ENCODE measurements at places on chromosomes 2 and 18.

DNA sequence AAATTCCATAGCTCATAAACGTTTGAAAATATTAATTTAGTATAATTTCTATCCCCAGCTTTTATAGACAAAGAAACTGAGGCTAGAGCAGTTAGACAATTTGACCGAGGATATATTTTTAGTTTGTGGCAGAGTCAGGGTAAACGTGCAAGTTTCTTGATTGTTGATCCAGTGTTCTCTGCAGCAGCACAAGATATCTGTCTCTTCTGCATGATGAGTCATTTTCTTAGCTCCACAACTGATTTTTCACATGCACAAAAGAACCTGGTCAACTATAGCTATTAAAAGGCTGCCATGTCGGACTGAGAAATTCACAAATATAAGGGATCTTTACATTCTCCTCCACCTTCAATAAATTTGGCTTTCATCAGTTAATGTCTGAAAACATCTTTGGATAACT lies 143.4 kb upstream of the CYP26B1 start:
- DNase-seq = peak; percentile 21

- peak; percentile 87 for DNase-seq
Observed at GRCh38 chr2:84435345-84436025, 23.6 kb downstream of the SUCLG1 start.

DNA sequence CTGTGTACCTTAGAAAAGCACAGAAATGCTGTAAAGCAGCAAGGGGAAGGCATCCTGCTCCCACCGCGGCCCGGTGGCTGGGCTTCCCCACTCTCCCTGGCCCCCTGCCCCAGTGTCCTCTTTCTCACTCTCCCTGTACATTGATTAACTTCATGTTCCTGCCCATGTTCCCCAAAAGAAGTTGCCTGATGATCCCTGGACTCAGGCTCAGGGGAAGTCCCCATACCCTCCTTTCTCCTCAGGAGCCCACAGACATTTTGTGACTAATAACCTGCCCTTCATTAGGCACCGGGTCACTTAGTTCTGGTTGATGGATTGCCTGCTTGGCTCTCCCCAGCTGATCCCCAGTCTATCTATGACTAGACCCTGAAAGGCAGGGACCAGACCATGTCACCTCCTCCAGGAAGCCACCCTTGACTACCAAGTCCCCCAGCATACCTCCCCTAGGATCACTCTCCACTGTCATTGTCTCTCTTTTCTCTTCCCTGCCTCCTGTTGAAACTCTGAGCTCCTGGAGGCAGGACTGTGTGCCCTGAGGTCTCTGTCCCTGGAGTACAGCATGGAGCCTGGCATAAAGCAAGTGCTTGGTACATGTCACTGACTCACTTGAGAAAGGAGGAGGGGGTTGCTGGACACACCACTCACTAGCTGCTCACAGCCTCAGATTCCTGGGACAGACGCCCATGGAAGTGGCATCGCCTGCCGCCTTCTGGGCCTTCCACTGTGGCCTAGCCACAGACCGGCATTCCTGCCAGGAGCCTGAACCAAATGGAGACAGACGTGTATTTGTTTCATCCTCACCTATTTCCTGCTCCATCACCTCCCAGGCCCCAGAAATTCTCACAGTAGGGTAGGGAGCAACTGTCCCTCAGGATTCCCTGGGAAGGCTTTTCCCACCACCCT lies 13.5 kb downstream of the MALL start:
- DNase-seq = peak; percentile 74

- peak; percentile 43 for DNase-seq
Observed at GRCh38 chr2:144382849-144383248, 137.1 kb downstream of the ZEB2 start.

DNA sequence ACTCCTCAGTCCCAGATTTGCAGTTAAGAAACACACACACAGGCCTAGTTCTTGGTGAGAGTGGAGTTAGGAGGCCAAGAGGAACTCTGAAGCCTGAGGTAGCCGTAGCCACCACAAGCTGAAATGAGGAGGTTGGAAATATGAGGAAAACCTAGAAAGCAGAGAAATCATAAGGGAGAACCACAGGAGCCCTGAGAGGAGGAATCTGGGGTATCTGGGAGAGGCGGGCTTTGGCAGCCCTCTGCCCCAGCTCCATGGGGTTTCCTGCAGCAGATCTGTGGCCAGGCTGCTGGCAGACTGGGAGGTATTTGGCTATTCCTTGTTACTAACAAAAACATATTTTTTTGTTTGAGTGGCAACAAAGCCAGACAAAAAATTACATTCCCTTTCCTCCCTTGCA lies 11.0 kb downstream of the SOX11 start:
- DNase-seq = no peak

DNA sequence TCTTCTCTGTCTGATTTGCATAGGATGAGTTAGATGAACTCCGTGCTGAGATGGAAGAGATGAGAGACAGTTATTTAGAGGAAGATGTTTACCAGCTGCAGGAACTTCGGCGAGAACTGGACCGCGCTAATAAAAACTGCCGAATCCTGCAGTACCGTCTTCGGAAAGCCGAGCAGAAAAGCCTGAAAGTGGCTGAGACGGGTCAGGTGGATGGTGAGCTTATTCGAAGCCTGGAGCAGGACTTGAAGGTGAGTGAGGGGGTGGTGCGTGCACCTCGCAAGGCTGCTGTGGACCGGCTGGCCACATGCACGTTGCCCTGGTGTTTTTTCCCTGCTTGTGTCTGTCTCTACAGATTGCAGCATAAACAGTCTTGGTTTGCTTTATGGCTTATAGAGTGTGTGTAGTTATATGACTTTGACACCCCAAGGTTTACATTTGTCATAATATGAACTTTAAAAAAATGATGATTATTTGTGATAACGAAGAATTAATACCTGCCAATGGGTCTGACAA lies 13.1 kb downstream of the MTCL1 start:
- no peak for DNase-seq

DNA sequence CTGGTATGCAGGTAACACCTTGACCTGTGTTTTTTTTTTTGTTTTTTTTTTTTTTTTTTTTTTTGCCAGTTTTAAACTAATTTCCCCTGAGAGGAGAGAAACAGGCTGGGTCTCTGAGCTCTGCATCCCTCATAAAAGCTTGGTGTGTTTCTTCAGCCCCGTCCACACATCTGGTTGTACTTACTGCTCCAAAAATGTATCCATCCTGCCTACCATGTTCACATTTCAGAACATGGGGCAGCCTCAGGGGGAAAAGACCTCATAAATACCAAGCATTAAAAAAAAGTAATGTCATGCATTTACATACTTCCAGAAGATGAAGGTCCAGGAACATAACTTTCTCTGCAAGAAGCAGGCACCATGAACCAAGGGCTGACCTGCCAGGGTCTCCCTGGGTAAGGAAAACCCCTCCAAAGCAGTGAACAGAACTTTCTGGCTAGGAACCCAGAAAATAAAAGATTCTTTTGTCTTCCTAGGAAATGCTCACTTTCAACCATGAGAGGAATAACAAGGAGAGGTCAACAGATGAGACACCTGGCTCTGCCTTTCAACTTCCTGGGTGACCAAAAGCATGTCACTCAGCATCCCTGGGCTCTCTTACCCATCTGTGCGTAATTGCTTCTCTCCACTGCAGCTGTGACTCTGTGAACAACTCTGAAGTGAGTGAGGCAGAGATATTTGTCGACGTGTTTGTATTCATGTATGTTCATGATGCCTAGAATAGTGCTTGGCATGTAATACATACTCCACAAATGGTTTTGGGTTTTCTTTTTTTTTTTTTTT lies 118.6 kb downstream of the MCFD2 start:
- DNase-seq = no peak

DNA sequence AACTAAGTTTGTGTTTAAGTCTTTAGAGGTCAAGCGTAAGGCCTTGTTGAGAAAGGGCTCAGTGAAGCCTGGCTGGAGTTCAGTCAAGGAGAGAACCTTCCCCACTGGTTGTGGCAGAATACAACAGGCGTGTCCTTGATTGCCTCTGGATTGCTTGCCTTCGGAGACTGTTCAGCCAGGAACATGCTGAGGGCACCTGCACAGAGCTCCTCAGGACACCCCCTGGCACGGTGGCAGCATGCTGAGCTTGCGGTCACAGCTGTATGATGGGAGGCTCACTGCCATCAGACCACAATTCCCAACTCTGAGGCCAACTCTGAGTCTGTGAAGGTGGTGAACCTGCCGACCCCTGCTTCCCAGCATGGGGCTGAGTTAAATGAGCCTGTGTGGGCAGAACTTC lies 130.0 kb downstream of the LPIN1 start:
- DNase-seq = no peak

GRCh38 chr2:194819367-194819766 lies 837.7 kb upstream of the SLC39A10 start:
- no peak for DNase-seq

- peak; percentile 46 for DNase-seq
Observed at GRCh38 chr2:150046211-150046610, 441.3 kb downstream of the RND3 start.

DNA sequence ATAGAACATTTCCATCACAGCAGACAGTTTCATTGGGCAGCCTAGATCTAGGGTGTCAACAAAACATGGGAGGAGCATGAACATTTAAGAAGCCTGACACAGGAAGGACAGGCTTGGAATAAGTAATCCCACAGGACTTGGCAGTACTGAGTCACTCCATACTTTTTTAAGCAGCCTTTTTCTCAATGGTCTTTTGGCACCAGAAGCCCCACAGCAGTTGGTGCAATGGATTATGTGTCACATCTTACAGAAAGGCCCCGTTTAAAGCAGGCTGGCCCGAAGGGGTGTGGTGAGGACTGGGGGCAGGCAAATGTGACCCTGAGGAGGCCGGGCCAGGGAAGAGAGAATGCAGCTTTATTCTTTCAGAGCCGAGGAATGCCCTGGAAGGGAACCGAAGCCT lies 26.6 kb downstream of the SPTBN1 start:
- peak; percentile 62 for DNase-seq

- DNase-seq = no peak
Observed at GRCh38 chr18:69969491-69969890, 21.8 kb upstream of the CD226 start.

DNA sequence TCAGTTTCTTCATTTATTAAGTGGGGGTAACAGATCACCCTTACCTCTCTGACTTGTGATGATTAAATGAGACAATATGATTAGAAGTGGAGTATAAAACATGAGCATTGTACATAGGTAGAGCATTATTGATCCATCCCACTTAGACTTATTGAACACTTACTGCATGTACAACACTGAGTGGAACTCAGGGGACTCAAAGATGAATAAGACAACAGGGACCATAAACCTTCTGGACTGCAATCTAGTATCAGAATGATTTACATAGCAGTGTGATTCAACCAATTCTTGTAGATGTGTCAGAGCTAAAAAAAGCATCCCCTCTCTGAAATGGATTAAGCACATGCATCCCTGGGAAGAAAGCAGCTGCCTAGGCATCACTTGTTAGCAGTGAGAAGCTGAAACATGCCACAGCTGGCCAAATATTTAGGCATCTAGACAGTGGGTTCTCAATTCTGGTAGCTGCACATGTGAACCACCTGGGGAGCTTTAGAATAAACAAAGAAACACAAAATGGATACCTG lies 111.5 kb downstream of the CYRIA start:
- no peak for DNase-seq

GRCh38 chr2:42658306-42658705 lies 89.9 kb downstream of the MTA3 start:
- no peak for DNase-seq

DNA sequence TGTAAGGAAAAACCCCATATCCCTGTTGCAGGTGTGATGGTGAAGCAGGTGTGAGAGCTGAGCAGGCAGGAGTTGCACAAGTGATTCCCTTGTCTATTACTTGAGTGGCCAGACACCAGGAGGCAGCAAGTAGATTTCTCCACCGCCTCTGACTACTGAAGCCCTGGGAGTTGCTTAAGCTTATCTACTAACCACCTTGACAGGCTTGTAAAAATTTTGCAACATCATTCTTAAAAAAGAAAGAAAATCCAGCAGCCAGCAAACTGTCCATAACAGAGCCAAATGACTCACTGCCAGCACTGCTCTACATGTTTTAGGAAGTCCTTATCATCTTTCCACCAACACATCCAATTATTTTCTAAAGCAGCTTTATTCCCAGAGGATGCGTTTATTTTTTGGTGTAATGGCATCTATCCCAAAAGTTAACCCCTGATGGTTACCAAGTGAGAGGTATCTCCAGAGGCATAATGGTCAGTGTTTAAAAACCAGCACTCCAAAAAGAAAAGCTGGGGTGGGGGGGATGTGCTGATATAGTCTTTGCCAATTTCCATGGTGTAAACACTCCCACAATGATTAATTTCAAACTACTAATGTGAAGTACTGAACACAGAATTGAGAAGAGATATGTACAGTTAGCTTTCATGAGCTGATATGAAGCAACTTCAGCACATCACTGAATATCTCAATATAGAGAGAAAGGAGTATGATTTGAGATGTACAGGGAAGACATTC lies 16.3 kb upstream of the GPR39 start:
- DNase-seq = peak; percentile 23

DNA sequence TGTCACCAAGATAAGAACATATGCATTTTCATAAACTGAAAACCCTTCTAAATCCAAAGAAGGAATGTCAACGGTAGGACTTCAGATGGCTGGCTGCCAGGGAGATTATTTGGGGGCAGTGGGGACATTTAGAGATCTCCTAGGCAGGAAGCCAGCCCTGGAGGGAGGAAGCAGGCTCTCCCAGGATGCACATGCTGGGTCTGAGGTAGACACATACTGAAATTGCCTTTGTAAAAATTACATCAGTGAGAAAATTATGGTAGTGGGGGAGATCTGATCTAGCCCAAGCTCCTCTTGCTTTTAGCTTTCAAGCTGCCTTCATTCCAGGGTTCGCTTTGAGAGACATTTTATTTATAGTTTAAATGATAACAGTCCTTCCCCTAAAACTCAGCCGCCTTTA lies 24.1 kb downstream of the MPP4 start:
- DNase-seq = no peak

DNA sequence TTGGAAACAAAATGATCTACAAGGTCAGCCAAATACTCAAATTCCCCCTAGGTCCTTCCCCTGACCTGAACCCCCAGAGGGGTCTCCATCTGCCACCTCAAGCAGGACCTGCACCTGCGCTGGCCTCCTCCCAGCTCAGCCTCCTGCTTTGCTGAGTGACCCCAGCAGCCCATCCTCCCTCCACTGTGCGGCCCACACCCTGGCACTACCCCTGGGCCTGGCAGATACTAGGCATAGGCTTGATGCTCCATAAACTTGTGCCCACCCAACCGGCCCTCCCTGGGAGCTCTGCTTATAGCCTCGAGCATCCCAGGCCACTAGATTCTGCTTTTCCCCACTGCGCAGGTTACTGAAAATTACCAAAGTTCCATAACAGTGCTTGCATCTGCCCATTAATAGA lies 156.2 kb downstream of the HDAC4 start:
- DNase-seq = no peak

DNA sequence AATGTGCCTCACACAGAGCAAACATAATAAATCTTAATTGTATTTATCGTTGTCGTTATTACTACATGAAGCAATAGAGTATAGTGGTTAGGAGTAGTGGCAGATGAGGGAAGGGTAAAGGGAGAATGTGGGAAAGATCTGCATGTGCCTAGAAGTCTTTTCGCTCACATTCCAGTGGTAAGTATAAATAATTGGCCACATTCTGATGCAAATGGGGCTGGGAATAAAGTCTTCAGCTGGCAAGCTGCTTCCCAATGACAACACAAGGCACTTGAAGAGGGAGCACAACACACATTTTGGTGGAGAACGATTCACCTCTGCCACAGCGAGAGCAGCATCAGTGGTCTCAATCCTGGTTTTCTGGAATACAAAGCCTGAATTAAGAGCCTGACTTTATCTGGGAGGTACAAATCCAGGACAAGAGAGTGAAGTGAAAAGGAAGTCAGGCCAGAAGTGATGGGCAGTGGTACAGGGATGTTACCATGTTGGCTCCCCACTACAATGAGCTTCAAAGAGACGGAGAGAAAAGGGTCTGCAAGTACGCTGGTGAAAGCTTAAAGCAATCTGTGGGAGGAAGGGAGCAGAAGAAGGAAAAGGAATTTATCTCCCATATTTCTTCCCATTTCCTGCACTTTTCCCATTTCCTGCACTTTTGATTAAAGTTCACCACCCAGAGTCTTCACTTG lies 112.3 kb downstream of the ARHGAP15 start:
- peak; percentile 74 for DNase-seq

Data from astrocyte of the hippocampus (primary cell).